Small intestine (tissue), 16 donors: ENCODE measurements at places on chromosomes 1 and 21.

DNA sequence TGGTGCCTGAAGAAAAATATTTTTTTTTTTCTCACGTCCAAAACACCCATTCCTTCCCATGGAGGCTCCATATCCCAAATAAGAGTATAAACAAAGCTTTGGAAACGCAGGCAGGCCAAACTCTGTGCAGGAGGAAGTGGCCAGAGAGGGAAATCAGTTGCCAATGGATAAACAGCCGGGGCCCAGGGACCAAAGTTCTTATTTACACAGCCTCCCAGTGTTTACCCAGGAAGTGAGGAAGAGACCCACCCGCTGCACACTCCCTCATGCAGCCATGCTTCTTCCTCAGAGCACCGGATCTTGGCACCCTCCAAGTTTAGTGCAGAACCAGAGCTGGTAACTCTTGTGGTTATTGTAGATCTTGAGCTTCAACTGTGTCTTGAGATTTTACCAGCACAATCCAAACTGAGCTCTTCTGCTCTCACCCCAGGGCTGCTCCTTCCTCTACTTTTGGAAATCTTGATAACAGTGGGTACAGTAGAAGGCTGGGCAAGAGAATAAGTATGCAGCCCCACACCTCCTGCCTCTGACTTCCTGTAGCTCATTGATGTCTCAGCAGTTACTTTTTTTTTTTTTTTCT, 14.2 kb downstream of the MARCKSL1 start:
- peak; percentile 92 for DNase-seq

- DNase-seq, result no peak
Observed at GRCh38 chr1:109802136-109802900, 38.6 kb upstream of the EPS8L3 start.

DNA sequence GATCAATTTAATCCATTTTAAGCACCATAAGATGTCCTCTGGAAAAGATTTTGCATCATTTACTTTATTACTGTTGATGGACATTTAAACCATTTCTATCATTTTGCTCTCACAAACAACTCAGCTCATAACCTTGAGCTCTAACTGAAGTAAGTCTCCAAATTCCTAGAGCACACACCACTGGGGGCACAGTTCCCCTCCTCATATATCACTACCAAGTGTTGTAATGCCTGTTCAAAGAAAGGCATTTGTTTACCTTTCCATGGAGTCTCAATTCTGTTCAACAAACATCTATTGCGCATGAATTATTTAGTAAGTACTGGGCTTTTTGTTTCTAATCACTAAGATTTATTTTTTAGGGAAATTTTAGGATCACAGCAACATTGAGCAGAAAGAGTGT, 8.9 kb upstream of the OMA1 start:
- DNase-seq, result no peak

- DNase-seq, result no peak
Observed at GRCh38 chr1:224635356-224635755, 19.2 kb downstream of the CNIH3 start.

DNA sequence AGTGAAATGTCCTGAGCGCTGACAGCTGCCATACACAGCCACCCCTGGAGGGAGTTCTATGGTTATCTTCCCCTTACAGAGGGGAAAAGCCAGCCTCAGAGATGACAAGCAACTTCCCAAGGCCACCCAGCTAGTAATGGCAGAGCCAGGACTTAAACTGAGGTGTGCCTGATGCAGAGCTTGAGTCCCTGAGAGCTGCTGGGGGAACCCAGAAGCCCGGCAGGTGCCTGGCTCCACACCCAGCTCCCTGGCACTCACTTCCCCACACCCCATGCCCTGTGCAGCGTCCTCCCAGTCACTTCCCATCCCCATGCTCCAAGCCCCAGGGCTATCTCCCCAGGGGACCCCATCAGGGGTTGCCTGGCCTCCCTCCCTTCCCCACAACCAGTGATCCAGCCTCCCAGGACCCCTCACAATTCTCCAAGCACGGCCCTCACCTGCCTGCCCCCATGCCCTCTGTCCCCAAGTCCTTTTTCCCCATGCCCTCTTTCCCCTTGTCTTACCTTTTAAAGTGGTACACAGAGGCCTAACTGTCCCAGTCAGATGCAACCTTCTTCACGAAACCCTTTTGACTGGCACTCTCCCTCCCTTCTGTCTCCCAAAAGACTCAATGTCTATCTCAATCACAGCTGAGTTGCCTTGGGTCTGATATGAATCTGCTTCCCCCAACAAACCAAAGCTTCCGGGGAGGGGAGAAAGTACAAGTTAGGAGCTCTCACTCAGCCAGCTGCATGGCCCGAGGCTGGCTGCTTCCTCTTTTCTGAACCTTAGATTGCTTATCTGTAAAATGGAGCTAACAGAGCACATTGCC, 39.8 kb upstream of the LRP8 start:
- DNase-seq, result peak; percentile 13

DNA sequence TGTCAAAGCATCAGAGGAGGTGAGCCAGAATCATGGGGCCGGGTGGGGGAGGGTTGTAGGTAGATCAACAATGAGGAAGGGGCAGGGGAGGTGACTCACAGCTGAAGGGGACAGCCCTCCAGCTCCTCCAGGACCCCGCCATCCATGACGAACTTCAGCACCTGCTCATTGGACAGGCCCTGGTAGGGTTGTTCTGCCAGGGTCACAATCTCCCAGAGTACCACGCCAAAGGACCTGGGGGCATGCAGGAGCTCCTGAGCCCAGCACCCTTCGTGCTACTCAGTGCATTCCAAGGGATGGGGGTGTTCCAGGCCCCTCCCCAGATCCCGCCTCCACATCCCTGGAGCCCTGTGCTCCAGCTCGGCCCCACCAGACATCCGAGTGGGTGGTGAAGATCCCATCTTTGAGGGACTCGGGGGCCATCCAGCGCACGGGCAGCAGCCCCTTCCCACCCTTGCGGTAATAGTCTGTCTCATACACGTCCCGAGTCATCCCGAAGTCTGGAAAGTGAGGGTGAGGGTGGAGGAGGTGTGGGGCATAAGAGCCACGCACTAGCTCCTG, 17.5 kb downstream of the INSRR start:
- no peak for DNase-seq

- no peak for DNase-seq
Observed at GRCh38 chr21:40151611-40152010, 284.4 kb downstream of the PCP4 start.

DNA sequence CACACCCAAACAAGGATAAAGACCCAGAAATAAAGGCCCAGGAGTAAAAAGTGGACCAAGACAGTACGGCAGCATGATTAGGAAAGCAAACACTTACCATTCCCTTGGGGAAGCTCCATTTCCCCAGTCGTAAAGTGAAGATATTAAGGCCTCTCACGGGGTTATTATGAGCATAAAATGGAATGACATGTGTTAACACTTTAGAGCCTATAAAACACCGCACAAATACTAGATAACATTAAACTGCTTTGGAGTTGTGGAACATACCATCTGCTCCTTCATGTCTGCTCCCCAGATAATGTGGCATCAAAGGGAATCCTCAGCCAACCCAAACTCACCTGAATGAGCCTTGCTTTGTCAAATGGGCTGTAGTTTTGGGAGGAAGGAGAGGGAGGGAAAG, 8.9 kb upstream of the ITLN2 start:
- no peak for DNase-seq

DNA sequence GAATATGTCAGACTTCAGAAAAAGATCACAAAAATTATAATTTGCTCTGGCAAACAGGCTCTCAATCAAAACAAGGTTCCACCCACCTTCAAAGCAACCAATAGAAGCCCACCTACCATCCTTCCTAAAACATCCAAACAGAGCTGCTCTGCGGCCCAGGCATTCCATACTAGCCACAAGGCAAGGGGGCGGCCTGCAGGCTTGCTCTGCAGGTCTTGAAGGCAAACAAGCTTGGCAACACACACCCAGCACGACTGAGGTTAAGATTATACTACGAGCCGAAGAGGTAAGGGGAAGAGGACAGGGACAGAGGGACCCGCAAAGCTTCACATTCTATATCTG, 207.3 kb downstream of the SLC45A1 start:
- DNase-seq, result no peak

DNA sequence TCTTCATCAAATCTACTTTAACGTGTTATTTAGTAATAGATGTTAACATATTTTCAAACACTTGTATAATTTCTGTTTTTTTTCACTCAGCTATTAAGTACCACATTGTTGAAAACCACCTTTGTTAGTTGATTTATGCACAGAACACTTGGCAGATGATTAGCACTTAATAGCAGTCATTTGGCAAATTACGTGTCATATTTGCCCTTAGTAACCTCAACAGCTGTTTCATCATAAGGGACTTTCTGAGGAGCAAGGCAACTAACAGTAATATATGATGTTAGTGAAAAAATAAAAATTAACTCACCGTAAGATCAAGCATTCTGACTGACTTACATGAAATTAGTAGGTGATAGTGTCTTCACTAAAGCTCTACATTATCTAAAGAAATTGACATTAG, 186.4 kb downstream of the HMCN1 start:
- DNase-seq, result no peak

DNA sequence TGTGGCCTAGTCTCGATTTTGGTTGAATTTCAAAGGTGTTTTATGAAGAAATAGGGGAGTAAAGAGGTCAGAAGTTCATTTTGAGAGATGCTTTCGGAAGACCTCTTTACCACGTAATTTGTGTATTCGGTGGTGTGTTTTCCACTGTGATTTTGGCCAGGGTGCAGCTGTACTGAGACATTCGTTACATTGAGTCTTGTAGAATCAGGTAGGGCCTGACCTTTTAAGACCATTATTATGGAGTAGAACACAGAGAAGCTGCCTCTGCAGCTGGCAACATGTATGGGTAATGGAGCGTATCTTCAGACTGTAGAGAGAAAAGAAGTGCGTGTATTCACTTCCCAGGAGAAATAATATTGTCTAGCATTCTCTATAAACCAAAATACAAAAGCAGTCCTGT, 326.5 kb downstream of the PDE4B start:
- DNase-seq, result no peak

- no peak for DNase-seq
Observed at GRCh38 chr1:206082831-206083695, 30.1 kb downstream of the RHEX start.

DNA sequence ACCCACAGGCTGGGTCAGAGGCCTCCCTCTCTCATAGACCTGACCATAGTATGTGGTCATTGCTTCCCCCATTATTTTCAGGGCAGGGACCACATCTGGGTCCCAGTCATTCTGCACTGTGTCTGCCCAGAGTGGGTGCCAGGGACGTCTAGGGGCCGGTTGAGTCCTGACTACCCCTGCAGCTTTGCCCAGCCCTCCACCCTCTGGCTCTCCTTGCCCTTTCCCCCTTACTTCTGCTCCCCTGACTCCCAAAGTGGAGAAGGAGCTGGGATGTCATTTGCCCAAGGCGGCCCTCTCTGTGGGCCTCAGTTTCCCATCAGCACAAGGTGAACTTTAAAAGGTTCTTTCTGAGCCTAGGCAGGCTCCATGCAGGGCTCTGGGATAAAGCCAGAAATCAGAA, 4.3 kb upstream of the TTC22 start:
- DNase-seq, result no peak

DNA sequence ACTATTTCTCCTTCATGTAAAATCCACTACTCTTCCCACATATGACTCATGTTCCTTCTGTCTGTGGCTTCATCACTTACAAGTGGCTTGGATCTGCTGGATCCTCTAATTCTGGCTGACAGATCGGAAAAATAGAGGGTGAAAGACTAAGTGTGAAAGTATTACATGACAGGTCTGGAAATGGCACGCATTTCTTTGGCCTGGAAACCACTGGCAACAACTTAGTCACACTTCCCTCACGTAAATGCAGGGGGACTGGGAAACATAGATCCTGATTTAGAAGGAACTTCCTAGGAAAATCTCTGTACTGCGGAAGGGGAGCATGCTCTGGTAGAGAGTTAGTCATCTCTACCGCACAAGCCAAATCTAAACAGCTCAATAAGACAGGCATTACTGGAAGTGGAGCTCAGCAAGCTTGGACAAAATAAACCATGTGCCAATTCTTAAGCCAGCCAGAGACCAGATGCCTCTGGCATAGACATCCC, 305.4 kb upstream of the PTBP2 start:
- no peak for DNase-seq

GRCh38 chr21:39347537-39347936, 1.4 kb downstream of the HMGN1 start:
- peak; percentile 20 for DNase-seq

DNA sequence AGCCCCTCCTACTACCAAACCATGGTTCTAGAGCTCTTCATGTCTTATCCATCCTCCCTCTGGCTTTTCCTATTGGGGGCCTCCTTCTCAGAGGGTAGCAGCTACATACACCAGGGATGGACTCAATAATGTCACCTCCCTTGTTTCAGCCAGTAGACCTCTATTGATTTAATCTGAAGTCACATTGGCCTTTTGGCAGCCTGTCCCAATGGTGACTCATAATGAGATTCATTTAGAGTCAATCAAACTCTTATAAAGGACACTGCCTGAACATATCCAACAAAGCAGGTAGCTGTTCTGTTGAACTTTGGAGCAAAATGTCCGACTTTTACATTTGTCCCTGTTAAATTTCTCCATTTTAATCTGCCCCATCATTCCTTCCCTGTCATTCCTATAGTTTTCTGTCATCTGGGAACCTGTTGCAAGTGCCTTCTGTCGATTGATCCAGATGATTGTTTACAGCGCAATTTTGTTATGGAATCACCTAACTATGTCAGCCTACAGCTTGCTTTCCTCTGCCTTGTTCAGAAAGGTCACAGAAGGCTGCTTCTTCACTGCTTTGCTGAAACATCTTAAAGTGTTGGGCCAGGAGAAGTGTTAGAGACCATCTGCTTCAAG, 105.9 kb downstream of the ETS2 start:
- DNase-seq, result no peak

- DNase-seq, result peak; percentile 81
Observed at GRCh38 chr1:182143154-182143657, 81.7 kb upstream of the ZNF648 start.

DNA sequence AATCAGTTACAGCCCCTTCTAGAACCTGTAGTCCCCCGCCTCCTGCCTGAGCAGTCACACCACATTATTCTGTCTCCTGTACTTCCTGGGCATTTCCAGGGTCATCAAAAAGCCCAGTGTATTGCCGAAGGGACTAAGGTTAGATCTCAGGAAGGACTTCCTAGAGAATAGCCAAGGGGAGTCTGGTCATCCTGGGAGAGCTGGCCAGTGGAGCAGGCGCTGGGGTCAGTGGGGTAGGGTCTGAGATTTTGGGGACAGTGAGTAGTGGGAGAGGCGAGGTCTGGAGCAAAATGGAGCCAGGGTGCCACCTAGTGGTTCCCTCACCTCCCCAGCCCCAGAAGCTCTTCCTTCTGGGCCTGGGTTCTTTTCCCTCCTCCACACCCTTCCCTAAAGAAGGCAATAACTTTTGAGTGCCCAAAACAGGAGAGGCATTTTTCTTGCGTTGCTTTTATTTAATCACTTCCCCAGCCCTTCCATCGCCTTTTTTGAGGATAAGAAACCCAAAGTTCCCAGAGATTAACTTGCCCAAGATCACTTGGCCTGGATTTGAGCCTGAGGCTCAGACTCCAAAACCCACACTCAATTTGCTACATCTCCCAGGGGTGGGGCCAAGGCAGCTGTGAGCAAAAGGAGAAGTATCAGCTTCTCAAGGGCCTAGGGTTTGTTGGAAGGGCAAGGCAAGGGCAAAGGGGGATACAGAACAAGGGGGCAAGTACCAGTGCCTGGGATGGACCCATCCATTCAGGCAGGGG, 7.3 kb upstream of the PMVK start:
- DNase-seq, result peak; percentile 57

- DNase-seq, result no peak
Observed at GRCh38 chr1:24762133-24762676, 17.0 kb downstream of the CLIC4 start.

- DNase-seq, result no peak
Observed at GRCh38 chr21:44995343-44995941, 55.6 kb downstream of the SLX9 start.

- no peak for DNase-seq
Observed at GRCh38 chr1:71228241-71228640, 147.4 kb upstream of the ZRANB2 start.

- DNase-seq, result no peak
Observed at GRCh38 chr1:87053446-87053845, 139.0 kb downstream of the HS2ST1 start.
